Activated naive CD8-positive, alpha-beta T cell treated with anti-CD3 and anti-CD28 coated beads, Interleukin-2, amount 10 ng/mL, durations not matched to agents 7 days and 5 days (primary cell): ENCODE measurements at places on chromosomes 12 and 14.

DNA sequence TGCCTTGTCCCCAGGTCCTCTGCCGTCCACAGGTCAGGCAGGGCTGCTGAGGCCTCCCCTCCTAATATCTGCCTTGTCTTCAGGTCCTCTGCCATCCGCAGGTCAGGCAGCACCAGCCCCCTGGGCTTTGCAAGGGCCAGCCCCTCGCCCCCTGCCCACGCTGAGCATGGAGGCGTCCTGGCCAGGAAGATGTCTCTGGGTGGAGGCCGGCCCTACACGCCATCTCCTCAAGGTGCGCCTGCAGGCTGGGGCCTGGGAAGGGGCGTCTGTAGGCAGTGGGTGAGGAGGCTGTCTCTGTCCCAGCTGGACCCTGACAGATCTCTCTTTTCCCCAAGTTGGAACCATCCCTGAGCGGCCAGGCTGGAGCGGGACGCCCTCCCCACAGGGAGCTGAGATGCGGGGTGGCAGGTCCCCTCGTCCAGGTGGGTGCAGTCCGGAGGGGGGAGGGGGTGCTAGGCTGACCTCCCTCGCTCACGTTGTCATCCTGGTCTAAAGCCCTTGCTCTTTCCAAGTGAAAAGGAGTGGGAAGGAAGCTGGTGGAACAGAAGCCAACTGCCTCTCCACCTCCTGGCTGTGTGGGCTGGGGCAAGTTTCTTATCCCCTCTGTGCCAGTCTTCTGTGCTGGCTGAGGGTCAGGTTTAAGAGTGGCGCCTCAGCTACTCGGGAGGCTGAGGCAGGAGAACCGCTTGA, 13.9 kb upstream of the PUS1 start:
- no peak for DNase-seq
- no peak overlapping the region for H3K4me3 ChIP-seq
- no peaks in the 10 kb centered on the region for H3K36me3 ChIP-seq
- H3K4me1 ChIP-seq: no peaks in the 10 kb centered on the region
- no peaks in the 10 kb centered on the region for H3K27me3 ChIP-seq

DNA sequence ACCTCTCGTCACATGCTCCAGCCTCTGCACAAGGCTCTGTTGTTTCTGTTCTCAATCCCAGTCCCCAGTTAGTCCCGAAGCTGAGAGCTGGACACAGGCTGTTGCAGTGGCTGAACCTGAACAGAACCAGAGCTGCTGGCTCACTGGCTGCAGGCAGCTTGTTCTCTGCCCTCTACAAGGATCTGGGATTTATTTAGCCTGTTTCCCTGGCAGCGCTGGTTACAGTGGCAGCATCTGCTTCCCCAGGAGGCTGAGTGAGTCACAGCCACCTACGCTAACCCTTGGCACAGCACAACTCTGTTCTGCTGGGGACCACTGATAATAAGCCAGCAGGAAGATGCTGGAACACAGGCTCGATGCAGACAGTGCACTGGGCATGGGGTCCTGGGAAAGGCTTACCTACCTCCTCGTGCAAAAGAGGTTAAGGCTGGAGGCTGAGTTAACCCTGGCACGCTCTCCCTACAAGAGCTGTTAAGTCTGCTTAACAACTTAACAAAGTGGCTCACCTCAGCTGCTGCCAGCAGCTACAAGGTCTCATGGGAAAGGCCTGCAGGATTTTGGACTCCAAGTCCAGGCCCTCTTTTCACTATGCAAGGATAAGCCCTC, 299.6 kb downstream of the PCNX1 start:
- no peak overlapping the region for H3K4me3 ChIP-seq
- peaks cover 3% of the 10 kb centered on the region for H3K36me3 ChIP-seq
- no peak overlapping the region for H3K27ac ChIP-seq
- H3K27me3 ChIP-seq: peaks cover 11% of the 10 kb centered on the region

GRCh38 chr12:93982771-93983315, 165.5 kb upstream of the PLXNC1 start:
- peaks cover 16% of the 10 kb centered on the region for H3K4me1 ChIP-seq
- peaks cover 6% of the 10 kb centered on the region for H3K36me3 ChIP-seq
- peaks cover 6% of the 10 kb centered on the region for H3K27me3 ChIP-seq

GRCh38 chr14:93456356-93456755, 25.6 kb downstream of the UNC79 start:
- H3K4me3 ChIP-seq: no peak overlapping the region
- no peaks in the 10 kb centered on the region for H3K4me1 ChIP-seq
- H3K27me3 ChIP-seq: peaks cover 3% of the 10 kb centered on the region
- H3K27ac ChIP-seq: no peak overlapping the region
- no peaks in the 10 kb centered on the region for H3K36me3 ChIP-seq
- no peak for DNase-seq

- no peak overlapping the region for H3K27ac ChIP-seq
- H3K4me3 ChIP-seq: no peak overlapping the region
- no peak for DNase-seq
- no peaks in the 10 kb centered on the region for H3K27me3 ChIP-seq
- peaks cover 35% of the 10 kb centered on the region for H3K4me1 ChIP-seq
Measured at GRCh38 chr12:107386569-107386968, 293.2 kb upstream of the CRY1 start.

GRCh38 chr14:66923251-66923650, 266.0 kb upstream of the GARIN2 start:
- no peak for DNase-seq
- H3K4me3 ChIP-seq: no peak overlapping the region
- no peak overlapping the region for H3K27ac ChIP-seq
- no peaks in the 10 kb centered on the region for H3K27me3 ChIP-seq
- no peaks in the 10 kb centered on the region for H3K4me1 ChIP-seq

DNA sequence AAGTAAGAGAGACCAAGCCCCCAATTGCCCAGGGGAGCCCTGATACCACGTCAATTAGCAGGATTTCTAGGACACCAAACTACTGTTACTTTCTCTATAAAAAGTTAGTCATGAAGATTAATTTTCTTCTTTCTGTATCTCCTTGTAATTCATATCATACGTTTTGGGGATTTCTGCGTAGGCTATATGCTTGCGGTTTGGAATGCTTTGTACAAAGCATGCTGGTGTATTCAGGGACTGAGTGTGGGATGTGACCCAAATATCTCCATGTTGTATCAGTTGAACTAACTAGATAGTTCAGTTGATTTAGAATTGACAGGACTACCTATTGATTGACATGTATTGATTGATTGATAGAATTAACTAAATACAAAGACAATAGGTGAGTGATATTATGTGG, 7.7 kb downstream of the GPR33 start:
- no peak overlapping the region for H3K4me3 ChIP-seq
- no peaks in the 10 kb centered on the region for H3K4me1 ChIP-seq
- no peak overlapping the region for H3K27ac ChIP-seq
- peaks cover 6% of the 10 kb centered on the region for H3K27me3 ChIP-seq
- no peak for DNase-seq

- no peaks in the 10 kb centered on the region for H3K27me3 ChIP-seq
- peak; percentile 28 for DNase-seq
- no peak overlapping the region for H3K27ac ChIP-seq
- H3K4me1 ChIP-seq: no peaks in the 10 kb centered on the region
- no peak overlapping the region for H3K4me3 ChIP-seq
Measured at GRCh38 chr12:100826323-100826722, 31.7 kb downstream of the ANO4 start.

DNA sequence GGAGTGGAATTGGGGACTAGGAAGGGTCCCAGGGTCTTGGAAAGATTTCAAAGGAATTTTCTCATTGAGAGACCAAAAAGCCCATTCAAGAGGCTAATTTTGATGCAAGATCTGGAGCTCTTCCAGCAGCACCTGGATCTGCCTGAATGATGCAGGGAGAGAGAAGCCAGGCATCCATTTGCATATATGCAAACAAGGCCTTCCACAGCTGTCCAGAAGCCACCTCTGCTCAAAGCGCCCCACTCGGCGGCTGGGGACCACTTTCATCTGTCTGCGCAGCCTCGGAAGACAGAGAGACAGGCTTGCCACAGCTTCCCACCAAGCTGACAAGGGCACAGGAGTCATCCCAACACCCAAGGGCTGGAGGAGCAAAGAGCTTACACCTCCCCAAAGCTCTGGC, 295.6 kb downstream of the DPF3 start:
- peaks cover 43% of the 10 kb centered on the region for H3K27me3 ChIP-seq
- peaks cover 5% of the 10 kb centered on the region for H3K36me3 ChIP-seq
- no peak overlapping the region for H3K27ac ChIP-seq
- no peak for DNase-seq
- H3K4me3 ChIP-seq: no peak overlapping the region

GRCh38 chr12:56601503-56601902, 28.6 kb downstream of the BAZ2A start:
- H3K36me3 ChIP-seq: peaks cover 30% of the 10 kb centered on the region
- no peaks in the 10 kb centered on the region for H3K4me1 ChIP-seq
- peak; percentile 45 for DNase-seq
- no peak overlapping the region for H3K4me3 ChIP-seq

GRCh38 chr12:104825408-104825807, 132.7 kb downstream of the SLC41A2 start:
- H3K27ac ChIP-seq: no peak overlapping the region
- no peak for DNase-seq
- H3K4me3 ChIP-seq: no peak overlapping the region
- H3K36me3 ChIP-seq: no peaks in the 10 kb centered on the region
- peaks cover 1% of the 10 kb centered on the region for H3K27me3 ChIP-seq
- no peaks in the 10 kb centered on the region for H3K4me1 ChIP-seq

- H3K36me3 ChIP-seq: no peaks in the 10 kb centered on the region
- H3K27me3 ChIP-seq: no peaks in the 10 kb centered on the region
- no peaks in the 10 kb centered on the region for H3K4me1 ChIP-seq
- DNase-seq: no peak
- no peak overlapping the region for H3K27ac ChIP-seq
- H3K4me3 ChIP-seq: no peak overlapping the region
Measured at GRCh38 chr14:101063121-101063520, 159.6 kb upstream of the RTL1 start.

DNA sequence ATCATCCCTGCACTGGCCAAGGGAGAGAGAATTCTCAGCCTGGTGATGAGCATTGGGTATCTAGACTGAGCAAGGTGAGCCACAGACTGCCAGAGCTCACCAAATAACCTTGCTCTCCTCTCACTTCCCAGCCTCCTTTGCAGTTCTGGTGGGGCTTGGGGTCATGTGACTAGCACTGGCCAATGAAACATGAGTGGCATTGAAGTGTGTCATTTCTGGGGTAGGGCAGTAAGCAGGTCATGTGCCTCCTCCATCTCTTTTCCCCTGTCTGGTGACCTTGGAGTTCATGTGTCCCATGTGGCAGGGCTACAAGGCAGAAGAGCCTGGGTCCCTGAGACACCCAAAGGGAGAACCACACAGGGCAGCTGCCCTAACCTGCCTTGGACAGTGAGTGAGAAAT, 3.6 kb upstream of the KRT72 start:
- no peak for DNase-seq
- no peak overlapping the region for H3K27ac ChIP-seq
- peaks cover 8% of the 10 kb centered on the region for H3K27me3 ChIP-seq
- peaks cover 31% of the 10 kb centered on the region for H3K4me1 ChIP-seq

DNA sequence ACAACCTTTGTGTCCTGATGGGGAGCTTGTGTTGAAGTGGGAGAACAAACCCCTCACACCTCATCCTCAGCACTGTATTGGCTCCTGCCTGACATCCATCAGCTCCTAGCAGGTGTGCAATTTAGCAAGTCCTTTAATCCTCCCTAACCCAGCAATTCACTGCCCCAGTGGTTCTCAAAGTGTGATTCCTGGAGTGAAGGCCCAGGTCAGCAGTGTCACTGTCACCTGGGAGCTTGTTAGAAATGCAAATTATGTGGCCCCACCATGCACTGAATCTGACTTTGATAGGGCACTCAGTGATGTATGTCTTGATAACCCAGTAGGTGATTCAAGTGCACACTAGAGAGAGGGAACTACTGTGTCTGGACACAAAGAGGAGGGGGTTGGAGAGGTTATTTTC, 133.6 kb downstream of the FGD4 start:
- no peak overlapping the region for H3K4me3 ChIP-seq
- no peak overlapping the region for H3K27ac ChIP-seq
- no peak for DNase-seq
- peaks cover 15% of the 10 kb centered on the region for H3K4me1 ChIP-seq
- peaks cover 29% of the 10 kb centered on the region for H3K27me3 ChIP-seq

DNA sequence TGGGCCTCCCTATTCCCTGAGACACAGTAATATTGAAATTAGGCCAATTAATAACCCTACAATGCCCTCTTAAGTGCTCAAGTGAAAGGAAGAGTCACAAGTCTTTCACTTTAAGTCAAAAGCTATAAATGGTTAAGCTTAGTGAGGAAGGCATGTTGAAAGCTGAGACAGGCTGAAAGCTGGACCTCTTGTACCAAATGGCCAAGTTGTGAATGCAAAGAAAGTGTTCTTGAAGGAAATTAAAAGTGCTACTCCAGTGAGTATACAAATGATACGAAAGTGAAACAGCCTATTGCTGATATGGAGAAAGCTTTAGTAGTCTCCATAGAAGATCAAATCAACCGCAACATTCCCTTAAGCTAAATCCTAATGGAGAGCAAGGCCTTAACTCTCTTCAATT, 140.8 kb downstream of the PTCSC3 start:
- peaks cover 8% of the 10 kb centered on the region for H3K27me3 ChIP-seq
- no peak overlapping the region for H3K4me3 ChIP-seq
- no peak overlapping the region for H3K27ac ChIP-seq
- no peaks in the 10 kb centered on the region for H3K4me1 ChIP-seq
- no peaks in the 10 kb centered on the region for H3K36me3 ChIP-seq

- peaks cover 3% of the 10 kb centered on the region for H3K27me3 ChIP-seq
- no peak overlapping the region for H3K27ac ChIP-seq
- H3K4me3 ChIP-seq: no peak overlapping the region
- H3K36me3 ChIP-seq: no peaks in the 10 kb centered on the region
Measured at GRCh38 chr12:102990419-102990818, 32.9 kb downstream of the ASCL1 start.

GRCh38 chr14:90253826-90254225, 2.5 kb upstream of the PSMC1 start:
- no peak for DNase-seq
- H3K4me1 ChIP-seq: peaks cover 19% of the 10 kb centered on the region
- peaks cover 9% of the 10 kb centered on the region for H3K27me3 ChIP-seq
- H3K27ac ChIP-seq: no peak overlapping the region

- no peaks in the 10 kb centered on the region for H3K4me1 ChIP-seq
- H3K27me3 ChIP-seq: no peaks in the 10 kb centered on the region
- no peak overlapping the region for H3K27ac ChIP-seq
- no peak overlapping the region for H3K4me3 ChIP-seq
Measured at GRCh38 chr12:114092981-114093380, 126.9 kb upstream of the RBM19 start.

GRCh38 chr12:16329594-16329993, 17.9 kb upstream of the MGST1 start:
- H3K36me3 ChIP-seq: no peaks in the 10 kb centered on the region
- H3K27ac ChIP-seq: no peak overlapping the region
- no peak for DNase-seq

- H3K27ac ChIP-seq: peak overlapping the region; percentile 70
- H3K4me3 ChIP-seq: peak overlapping the region; percentile 35
- peaks cover 29% of the 10 kb centered on the region for H3K4me1 ChIP-seq
- no peaks in the 10 kb centered on the region for H3K27me3 ChIP-seq
Measured at GRCh38 chr12:7991535-7991934, 41.0 kb upstream of the FOXJ2 start.
